ENCODE measurements at places on chromosomes 2 and 18.

GRCh38 chr2:236177604-236177966 is 9.4 kb upstream of the GBX2 start:
- no peak for DNase-seq

DNA sequence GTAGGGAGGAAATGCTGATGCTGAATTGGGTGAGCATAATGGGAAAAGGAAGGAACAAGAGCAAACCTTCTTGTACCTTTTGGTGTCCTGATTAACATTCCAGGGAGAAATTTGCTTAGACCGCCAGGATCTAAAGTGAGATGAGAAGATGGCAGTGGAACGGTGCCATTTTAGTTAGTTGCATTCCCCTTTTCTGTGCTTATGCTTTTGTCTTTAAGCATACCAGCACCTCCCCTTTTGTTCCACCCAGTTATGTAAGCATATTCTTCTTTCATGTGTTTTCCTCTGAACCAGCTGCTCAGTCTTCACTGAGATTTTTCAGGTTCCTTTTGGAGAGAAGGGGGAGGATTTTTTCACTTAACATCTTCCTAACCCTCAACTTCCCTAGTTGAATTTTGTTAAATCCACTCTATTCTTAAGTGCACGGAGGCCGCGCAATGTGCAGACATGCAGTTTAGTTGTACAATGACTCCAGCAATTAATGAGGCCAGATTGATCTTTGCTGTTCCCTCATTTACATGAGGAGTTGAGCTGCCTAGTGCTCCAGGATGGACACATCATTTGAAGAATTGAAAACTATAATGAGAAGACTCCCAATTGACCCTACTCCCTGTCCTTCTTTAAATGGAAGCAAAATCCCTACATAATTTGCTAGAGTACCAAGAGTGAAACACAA is 73.9 kb downstream of the MAP4K4 start:
- DNase-seq: no peak

GRCh38 chr2:139259422-139260051 is 479.3 kb upstream of the NXPH2 start:
- DNase-seq: no peak

DNA sequence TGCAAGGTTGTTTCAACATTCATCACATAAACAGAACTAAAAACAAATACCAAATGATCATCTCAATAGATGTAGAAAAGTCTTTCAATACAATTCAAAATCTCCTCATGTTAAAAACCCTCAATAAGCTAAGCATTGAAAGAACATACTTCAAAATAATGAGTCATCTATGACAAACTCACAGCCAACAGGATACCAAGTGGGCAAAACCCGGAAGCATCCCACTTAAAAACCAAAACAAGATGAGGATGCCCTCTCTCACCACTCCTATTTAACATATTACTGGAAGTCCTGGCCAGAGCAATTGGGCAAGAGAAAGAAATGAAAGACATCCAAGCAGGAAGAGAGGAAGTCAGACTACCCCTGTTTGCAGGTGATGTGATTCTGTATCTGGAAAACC is 992.2 kb upstream of the PIK3C3 start:
- no peak for DNase-seq

GRCh38 chr2:171587132-171587531 is 64.9 kb downstream of the CYBRD1 start:
- no peak for DNase-seq

- no peak for DNase-seq
These were observed 150.2 kb downstream of the GALNT1 start for GRCh38 chr18:35731701-35732100.

- DNase-seq: no peak
These were observed 235.4 kb downstream of the NDUFA10 start for GRCh38 chr2:239789711-239790110.

- DNase-seq: no peak
These were observed 64.0 kb upstream of the PMAIP1 start for GRCh38 chr18:59835605-59836379.

DNA sequence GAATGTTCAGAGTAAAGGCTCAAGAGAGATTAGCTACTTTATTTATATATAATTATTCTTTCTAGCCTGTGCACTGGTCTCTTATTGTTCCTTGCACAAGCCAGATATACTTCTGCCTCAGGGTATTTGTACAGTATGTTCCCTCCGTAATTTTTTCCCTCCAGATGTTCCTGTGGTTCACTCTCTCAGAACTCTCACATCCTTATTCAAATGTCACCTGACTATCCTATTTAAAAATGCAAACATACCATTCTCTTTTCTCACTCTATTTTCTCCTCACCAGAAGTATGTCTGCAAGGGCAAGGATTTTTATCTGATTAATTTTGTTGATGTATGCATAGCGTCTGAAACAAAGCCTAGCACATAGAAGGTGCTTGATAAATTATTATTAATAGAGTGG is 64.0 kb upstream of the CERS6 start:
- DNase-seq: no peak

DNA sequence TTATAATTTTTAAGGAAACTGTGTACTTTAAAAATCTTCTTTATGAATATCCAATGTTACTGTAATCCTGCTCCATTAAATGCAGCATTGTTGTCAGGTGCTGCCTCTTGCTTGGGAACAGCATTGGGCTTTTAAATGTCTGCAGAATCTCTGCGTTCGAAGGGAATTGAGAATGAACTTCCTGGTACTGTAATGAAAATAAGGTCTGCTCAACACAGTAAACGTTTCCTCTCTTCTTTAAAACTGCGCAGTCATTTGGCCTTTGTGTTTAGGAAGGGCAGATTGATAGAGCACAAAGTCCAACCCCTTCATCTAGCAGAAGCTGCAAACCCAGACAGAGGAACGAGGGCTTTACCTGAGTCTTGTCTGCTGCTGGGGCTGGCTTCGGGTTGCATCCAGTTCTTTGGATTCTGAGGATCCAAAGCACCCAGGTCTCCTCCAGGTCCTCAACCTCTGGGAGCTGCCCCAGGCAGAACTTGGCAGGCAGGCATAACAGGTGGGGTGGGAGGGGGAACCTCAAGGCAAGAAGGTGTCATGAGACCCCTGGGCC is 104.5 kb downstream of the UGGT1 start:
- no peak for DNase-seq

All from chondrocyte (in vitro differentiated cells).